H54 (cell line): ENCODE measurements at places on chromosomes 4 and X.

DNA sequence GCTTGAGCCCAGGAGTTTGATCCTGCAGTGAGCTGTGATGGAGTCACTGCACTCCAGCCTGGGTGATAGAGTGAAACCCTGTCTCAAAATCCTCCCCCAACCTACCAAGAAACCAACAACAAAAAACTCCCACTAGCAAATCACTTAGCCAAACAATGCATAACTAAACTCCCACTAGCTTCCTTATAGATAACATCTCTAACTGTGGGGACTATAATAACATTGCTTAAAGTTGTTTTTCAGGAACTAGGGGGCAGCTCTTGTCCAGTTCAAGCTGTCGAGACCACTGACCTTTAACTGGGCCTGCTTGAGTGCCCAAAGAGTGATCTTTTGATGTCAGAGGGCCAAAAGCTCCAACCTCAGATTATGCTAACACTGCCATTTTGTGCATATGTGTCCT, 81.7 kb downstream of the FREM3 start:
- DNase-seq, result no peak

- DNase-seq, result no peak
These were observed 117.6 kb upstream of the PCDH18 start for GRCh38 chr4:137649711-137650450.

GRCh38 chrX:122565952-122566351, 618.1 kb upstream of the GRIA3 start:
- peak; percentile 9 for DNase-seq

- DNase-seq, result no peak
These were observed 319.6 kb downstream of the PTTG2 start for GRCh38 chr4:38279650-38280322.

DNA sequence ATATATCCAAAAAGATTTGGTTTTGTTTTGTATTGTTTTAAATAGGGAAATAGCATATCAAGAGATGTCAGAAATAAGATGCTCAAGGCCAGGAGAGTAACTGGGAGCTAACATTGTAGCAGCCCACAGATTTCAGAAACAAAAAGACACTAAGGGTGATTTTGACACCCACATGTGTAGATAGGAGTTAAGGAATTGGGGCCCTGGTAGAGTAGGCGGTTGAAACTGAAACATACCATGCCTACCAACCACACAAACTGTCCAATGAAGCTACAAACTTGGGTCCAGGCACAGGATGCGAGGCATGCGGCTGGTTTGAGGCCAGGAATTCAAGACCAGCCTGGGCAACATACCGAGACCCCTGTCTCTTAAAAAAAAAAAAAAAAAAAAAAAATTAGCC, 6.3 kb upstream of the HSPA4L start:
- DNase-seq, result no peak

GRCh38 chr4:120865985-120866384, 56.5 kb downstream of the PRDM5 start:
- DNase-seq, result no peak

DNA sequence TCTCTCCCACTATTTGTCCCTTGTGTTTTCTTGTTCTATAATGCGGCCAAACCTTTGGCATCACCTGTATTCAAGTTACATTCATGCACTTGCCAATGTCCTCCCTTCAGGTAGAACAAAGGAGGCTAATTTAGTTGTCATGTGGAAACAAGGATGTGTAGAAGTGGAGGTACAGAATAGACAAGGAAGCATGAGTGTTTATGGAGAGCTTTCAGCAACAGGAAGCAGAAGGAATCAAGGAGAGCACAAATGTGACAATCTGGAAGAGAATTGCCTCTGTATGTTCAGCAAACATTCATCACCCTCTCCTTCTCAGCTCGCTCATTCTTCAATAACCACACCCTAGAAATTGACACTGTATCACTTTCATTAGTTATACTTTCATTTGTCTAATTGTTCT, 103.4 kb downstream of the SLC7A11 start:
- no peak for DNase-seq

DNA sequence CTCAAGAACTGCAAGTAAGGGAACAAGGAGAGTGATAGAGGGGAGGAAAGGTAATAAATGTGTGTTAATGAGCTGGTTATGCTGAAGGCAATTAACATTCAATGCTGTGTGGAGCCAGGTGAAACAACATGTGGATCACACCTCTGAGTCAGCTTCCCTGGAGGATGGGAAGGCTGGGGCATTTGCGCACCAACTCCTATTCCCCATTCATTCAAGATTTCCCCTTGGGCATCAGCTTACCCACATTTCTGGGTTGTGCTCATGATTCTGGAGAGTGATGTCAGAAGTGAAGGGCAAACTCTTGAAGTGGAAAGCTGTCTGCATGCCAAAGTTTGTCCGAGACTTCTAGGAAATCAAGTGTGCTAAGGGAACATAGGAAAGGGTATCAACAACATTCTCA, 461.4 kb downstream of the MID1IP1 start:
- DNase-seq, result no peak

DNA sequence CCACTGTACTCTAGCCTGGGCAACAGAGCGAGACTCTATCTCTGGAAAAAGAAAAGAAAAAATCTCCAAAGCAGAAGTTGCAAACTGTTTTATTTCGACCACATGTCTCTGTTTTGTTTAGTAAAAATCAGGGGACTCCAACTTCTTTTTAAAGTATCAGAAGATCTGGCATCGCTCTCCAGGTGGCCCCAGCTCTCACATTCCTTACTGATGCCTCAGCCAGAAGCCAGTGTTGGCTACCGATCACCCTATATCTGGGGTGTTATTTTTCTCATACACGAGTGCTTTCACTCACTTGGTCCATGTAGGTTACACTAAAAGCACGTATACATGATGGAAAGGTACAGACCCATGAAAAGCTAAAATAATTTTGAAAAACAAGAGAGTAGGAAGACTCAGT, 8.3 kb downstream of the MPP1 start:
- peak; percentile 27 for DNase-seq

- DNase-seq, result no peak
These were observed 16.8 kb downstream of the RS1 start for GRCh38 chrX:18654875-18655836.

GRCh38 chrX:79721234-79721633, 293.3 kb upstream of the TBX22 start:
- no peak for DNase-seq

DNA sequence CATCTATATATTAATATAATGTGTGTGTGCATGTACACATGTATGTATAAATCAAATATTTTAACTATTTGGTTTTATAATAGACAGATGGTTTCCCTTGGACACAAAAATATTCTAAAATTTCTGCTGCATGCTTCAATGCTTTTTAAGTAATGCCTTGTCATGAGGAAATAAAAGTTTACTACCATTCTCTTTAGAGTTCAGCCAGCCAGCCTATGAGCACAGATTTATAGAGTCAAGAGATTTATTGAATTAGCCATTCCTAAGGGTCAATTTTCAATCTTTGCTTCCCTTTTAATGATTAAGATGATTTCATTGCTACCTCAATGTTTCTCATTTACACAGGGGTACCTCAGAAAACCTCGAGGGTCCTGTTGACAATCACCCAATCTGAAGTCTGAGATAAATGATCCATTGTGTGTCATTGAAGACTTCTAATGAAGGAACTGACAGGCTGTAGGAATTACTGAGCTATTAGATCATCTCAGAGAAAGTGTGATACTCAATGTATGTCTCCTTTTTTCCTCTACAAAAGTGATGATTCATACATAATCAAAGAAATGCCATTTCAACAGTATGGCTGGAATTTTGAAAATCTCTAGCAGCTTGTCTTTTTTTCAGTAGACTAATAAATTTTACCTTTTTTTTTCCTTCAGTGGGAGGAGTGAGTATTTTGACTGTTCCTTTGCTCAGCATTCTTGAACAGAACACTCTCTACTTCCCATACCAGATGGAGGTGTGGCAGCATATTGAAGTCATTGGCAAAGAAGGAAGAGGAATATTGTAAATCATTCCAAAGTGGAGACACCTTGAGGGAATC, 222.6 kb upstream of the PCDH18 start:
- no peak for DNase-seq

- DNase-seq, result no peak
These were observed 60.4 kb downstream of the CCNI start for GRCh38 chr4:77015390-77015789.

DNA sequence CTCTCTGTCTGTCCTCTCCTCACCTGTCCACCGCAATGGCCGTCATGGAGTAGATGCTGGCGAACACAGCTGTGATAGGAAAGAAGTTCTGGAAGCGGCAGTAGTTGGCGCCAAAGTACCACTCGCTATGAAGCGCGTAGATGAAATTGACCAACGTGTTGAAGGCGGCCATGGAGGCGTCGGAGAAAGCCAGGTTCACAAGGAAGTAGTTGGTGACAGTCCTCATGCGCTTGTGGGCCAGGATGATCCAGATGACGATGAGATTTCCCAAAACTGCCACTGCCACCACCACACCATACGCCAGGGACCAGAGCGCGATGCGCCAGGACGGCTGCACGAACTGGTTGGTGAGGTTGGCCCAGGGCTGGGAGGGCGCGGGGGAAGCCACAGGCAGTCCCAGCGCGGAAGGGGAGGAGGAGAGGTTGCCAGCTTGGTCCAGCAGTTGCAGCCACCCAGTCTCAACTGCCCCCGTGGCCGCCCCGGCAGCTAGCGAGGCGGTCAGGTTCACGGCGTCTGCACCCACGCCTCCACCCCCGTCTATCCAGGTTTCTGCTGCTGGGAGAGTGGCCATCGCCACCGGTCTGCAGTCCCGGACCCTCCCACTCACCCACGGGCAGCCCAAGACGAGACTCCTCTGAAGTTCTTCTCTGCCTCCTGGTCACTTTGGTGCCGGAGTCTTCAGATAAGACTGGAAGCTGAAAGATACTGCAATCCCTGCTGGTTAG, 518 bp downstream of the TACR3 start:
- no peak for DNase-seq

GRCh38 chr4:100833906-100834305, 316.1 kb upstream of the EMCN start:
- DNase-seq, result no peak

DNA sequence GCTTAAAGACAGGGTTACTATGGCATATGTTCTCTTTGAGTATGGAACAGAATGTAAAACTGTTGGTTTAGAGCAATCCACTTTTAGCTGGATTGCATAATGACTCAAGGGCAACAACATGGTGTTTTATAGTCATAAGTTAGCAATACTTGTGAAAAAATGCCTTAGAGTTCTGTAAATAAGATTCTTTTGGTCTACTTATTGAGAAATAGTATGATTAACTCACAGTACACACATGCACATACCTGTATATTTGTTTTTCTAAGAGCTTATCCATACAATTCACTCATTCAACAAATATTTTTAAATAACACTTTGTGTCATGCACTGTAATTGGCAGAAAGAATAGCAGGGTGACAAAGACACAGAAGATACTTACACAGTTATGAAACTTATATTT, 1415.5 kb downstream of the PCDH7 start:
- DNase-seq, result no peak

DNA sequence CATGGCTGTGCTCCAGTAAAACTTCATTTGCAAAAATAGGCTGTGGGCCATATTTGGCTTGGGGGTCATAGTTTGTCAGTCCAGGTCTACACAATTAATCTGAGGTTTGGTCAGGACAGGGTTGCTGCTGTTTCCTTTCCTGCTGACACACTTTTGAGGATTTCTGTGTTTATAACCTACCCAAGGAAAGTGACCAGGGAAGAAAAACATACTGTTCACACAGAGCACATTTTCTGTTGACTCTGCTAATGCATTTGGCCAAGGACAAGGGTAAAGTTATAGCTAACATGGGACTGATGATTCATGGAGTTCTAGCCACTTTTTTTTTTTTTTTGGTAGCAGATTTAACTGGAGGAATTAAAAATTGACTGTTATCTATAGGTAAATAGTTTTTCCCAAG, 43.9 kb upstream of the GEMIN8 start:
- no peak for DNase-seq
